ENCODE measurements at places on chromosomes 1 and 21.
A peak's percentile ranks its signal among the peaks of the same experiment; 100 is the strongest.

GRCh38 chr21:30148906-30149305, 17.7 kb downstream of the CLDN17 start:
- DNase-seq: no peak

GRCh38 chr1:81670286-81670685, 130.4 kb upstream of the ADGRL2 start:
- DNase-seq: peak; percentile 22

- no peak for DNase-seq
Observed at GRCh38 chr1:220914283-220915116, 35.3 kb downstream of the HLX start.

DNA sequence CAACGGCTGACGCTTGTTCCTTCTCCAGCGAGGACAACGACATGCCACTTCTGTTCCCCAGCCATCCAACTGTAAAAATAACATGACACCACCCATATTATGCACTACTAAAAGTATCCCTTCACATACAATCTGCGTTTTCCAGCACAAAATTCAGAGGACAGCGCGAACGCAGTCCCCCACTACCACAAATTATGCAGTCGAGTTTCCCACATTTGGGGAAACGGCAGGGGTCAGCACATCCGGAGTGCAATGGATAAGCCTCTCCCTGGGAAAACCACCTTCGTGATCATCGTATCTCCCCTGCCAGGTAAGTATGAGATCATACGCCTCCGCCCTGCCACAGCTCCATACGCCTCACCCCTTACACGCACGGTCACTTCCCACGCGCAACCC, 120.9 kb downstream of the PPIAL4G start:
- DNase-seq: no peak

GRCh38 chr1:66253330-66253921, 280.5 kb upstream of the SGIP1 start:
- no peak for DNase-seq

DNA sequence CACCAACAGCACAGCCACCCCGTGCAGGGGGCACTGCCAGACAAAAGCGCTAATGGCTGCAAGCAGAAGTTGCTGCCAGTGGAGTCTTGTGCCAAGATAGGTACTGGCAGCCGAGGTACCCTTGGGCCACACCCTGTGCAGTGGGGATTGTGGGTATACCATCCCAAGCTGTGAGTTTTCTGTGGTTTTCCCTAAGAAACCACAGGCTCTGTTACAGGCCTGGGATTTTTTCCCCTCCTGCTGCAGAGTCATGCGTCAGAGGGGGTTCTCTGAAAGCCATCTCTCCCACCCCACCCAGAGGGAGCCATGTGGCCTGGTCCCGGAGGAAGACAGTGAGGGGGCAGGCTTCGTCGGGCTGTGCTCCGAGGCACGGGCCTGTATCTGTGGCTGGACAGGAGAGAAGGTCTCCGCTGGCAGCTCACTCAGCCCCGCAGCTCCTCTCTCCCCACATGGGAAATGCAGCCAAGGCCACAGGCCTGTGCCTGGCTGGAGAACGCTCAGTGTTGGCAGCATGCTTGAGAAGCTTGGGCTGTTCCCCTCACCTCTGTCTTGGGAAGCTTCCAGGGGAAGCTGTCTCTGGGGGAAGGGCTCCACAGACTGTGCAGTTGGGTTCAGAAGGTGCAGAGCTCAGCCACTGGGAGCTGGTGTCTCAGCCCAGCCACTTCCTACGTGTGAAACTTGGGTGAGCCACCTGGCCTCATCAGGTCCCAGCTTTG, 42.5 kb downstream of the NEK2 start:
- no peak for DNase-seq

DNA sequence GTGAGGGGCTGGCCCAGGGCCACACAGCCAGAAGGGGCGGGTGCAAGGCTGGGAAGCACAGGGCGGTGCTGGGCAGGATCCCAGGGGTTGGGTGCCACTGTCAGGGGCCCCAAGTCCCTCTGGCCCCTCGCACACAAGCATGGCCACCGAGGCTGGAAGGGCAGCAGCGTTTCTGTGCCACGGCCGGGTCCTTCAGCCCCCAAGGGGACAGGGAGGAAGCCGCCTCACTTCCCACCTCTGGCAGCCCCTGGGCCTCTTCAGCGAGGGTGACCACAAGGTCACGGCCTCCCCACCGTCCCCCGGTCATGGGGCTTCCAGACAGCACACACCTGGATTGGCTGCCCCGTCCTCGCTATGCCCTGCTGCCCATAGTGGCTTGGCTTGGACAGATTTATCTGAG, 77.1 kb upstream of the TTC34 start:
- DNase-seq: no peak

GRCh38 chr21:32921632-32922230, 104.0 kb upstream of the OLIG2 start:
- no peak for DNase-seq

DNA sequence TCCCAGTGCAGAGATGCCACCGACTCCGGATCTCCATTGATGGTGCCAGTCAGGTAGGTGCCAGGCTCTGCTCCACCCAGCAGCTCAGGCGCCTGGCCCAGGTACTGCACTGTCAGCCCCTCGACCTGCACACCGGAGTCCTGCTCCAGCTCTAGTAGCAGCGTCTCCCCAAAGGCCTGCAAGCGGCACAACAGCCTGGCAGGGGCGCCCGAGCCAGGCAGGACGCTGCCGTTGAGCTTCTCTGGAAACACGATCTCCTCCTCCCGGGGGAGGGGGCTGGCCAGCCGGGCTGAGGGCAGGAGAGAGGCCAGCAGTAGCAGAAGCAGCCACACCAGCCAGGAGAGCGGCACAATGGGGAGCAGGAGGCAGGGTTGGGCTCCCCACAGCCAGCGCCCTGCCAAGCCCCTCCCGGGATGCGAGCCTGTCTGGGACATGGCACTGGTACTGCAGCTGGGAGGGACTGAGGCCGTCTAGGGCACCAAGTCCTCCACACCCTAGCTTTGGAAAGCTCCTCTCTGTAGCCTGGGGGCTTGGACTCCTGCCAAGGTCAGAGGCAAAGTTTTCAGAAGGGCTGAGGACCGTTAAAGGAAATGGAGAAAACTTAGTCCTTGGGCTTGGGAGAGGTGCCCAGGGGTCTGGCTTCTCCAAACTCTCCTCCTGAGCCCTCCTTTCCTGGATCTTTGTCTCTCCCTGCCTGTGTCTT, 509 bp downstream of the ADAMTS4 start:
- no peak for DNase-seq

GRCh38 chr1:156709031-156709430, 3.6 kb upstream of the CRABP2 start:
- no peak for DNase-seq

DNA sequence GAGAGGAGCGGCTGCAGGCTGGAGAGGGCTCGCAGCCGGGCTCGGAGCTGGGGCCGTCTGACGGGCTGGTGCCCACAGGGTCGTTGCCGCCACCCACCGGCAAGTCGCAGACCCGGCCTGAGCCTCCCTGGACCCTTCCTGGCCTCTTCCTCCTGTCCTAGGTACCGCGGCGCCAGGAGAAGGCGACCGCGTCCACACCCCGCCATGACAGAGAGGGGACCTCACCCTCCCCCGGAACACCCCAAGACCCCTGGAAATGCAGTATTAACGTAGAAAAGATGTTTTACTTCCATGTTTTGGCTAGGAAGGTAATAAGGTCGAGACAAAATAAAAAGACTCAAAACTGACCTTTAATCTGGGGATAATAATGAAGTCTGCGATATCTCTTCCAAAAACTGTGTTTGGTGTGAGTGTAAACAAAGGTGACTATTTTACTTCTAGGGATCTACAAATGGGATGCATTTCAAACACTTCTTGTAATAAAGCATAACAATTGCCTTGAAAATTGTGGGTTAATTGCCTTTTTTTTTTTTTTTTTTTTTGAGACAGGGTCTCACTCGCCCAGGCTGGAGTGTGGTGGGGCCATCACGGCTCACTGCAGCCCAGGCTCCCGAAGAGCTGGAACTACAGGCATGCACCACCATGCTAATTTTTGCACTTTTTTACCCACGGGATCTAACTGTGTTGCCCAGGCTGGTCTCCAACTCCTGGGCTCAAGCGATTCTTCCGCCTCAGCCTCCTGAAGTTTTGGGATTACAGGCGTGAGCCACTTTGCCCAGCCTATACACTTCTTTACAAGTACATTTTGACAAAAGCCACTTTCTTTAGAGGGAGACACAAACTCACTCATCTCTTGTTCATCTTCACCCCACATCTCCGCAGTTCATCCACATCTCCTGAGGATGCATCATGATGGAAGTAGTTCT, 838 bp upstream of the RSRP1 start:
- DNase-seq: no peak

GRCh38 chr1:8096105-8097011, 70.2 kb upstream of the ERRFI1 start:
- DNase-seq: no peak

DNA sequence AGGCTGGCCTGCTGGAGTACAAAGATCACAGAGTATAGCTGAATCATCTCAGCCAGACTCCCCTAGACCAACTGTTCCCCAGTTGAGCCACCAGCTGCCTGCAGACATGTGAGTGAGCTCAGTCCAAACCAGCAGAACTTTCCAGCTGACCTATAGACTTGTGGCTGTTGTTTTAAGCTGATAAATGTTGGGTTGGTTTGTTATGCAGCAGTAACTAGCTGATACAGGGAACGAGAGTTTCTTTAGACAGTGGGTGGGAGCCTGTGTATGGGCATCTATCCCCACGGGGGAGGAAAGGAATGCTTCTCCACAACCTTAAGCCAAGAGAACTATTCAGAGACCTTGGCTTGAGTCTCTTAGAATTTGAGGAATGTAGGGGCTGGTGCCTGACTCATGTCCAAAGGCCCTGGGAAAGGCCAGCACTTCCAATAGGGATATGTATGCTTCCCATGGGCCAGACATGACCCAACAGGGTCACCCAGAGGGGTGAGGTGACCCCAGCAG, 30.1 kb downstream of the SLC1A7 start:
- no peak for DNase-seq

- no peak for DNase-seq
Observed at GRCh38 chr1:230315099-230315498, 111.0 kb downstream of the PGBD5 start.

- DNase-seq: no peak
Observed at GRCh38 chr1:43315481-43315880, 14.7 kb downstream of the TIE1 start.

- DNase-seq: no peak
Observed at GRCh38 chr1:6831366-6831765, 46.1 kb downstream of the CAMTA1 start.

- DNase-seq: no peak
Observed at GRCh38 chr1:118118469-118118868, 66.6 kb downstream of the SPAG17 start.

DNA sequence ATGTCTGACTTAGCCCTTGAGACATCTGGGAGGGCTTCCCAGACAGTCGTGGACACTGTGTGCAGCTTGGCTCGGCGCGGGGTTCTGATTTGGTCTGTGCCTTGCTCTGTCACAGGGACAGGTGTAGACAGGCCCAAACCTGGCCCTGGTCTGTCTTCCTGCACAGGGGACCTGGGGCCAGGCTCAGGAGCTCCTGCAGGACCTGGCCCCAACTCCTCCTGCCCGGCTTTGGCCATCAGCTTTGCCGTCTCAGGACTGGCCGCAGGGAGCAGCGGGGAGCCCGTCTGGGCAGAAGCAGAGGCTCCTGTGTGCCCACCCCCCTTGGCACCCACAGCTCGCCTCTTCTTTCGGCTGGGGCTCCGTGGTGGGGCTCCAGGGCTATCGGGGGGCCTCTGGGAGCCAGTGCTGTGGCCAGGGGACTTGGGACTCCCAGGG, 1.7 kb downstream of the PERM1 start:
- DNase-seq: no peak

- no peak for DNase-seq
Observed at GRCh38 chr1:48338257-48338656, 115.7 kb downstream of the SLC5A9 start.

DNA sequence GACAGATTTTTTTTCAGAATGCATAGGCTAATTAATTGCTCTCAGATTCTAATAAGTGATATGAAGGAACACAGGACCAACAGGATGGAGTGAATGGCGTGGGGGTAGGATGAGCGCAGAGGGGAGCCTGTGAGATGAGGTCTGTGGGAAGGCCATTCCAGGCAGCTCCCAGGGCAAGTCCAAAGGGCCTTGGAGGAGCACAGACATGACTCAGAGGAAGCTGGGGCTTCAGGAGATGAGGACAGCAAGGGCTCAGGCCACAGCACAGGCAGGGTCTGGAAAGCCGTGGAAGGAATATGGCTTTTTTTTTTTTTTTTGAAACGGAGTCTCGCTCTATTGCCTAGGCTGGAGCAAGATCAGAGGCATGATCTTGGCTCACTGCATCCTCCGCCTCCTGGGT, 35.1 kb downstream of the FMN2 start:
- DNase-seq: no peak

DNA sequence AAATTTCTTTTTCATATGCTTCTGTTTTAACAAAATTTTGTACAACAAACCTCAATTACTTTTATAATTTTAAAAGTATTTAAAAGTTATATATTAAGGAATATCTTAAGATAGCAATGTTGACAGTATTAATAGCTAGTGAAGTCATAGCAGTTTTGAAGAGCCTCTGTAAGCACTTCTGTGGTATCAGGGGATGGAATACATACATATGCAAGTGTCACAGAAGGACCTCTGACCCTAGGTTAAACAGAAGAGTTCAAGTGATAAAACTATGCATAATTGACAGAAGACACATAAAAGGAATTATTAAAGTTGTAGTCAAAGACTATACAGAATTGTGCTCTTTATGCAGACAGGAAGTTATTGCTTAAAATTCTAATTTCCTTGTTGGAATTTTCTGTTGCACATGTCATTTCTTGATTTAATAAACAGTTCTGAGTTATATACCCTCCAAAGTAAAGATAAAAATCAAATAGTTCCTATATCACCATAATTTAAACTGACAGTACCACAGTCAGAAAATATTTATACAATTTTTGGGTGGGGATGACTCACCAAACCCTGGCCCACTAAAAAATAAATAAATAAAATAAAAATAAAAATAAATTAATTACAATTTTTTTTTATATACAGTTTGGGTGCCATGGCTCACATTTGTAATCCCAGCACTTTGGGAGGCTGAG, 27.1 kb downstream of the IPP start:
- no peak for DNase-seq

- DNase-seq: no peak
Observed at GRCh38 chr1:154448331-154448811, 43.2 kb downstream of the IL6R start.
